ENCODE measurements at places on chromosomes 13 and 19.

- DNase-seq: no peak
Measured at GRCh38 chr19:43842007-43842406, 14.9 kb downstream of the ZNF283 start.

GRCh38 chr13:111232191-111232590 lies 88.3 kb upstream of the TEX29 start:
- DNase-seq: no peak

GRCh38 chr19:53195265-53195903 lies 2.2 kb upstream of the ZNF665 start:
- peak; percentile 19 for DNase-seq

DNA sequence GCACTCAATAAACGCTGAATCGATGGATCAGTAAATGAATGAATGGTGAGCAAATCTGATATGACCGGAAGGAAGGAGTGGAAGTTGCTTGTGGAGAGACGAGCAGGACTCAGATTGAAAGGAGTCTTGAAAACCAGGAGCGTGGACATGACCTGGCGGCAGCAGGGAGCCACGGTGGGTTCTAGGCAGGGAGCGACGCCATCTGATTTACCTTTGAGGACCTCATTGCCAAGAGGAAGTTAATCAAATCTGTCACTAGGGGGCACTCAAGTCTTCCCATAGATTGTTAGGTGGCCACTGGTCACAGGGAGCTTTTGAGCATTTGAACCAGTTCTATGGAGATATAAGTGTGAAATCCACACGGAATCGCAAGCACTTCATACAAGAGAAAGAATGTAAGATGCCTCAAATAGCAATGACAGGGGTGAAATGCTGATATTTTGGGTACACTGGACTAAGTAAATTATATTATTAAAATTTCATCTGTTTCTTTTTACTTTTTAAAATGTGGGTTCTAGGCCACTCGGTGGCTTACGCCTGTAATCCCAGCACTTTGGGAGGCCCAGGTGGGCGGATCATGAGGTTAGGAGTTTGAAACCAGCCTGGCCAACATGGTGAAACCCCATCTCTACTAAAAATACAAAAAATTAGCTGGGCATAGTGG lies 9.2 kb upstream of the FBN3 start:
- DNase-seq: peak; percentile 51

- DNase-seq: no peak
Measured at GRCh38 chr19:38977445-38978325, 2.1 kb upstream of the FBXO17 start.

DNA sequence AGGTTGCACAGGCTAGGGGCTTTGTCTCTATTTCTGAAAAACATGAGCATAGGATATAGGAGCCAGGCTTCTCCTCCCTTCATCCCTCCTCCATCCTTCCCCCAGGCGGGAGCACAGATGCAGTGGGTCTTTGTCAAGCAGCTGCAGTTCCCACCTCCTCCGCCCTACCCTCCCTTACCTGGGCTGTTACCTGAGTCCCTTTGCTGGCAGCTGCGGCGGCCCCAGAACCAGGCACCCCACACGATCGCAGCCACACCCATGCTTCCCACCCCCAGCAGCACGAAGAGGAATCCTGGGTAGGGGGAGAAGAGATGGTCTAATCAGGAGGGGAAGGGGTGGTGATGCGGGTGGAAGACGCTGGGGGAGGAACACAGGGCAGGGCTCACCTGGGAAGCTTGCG lies 7.8 kb downstream of the TMIGD2 start:
- DNase-seq: no peak

DNA sequence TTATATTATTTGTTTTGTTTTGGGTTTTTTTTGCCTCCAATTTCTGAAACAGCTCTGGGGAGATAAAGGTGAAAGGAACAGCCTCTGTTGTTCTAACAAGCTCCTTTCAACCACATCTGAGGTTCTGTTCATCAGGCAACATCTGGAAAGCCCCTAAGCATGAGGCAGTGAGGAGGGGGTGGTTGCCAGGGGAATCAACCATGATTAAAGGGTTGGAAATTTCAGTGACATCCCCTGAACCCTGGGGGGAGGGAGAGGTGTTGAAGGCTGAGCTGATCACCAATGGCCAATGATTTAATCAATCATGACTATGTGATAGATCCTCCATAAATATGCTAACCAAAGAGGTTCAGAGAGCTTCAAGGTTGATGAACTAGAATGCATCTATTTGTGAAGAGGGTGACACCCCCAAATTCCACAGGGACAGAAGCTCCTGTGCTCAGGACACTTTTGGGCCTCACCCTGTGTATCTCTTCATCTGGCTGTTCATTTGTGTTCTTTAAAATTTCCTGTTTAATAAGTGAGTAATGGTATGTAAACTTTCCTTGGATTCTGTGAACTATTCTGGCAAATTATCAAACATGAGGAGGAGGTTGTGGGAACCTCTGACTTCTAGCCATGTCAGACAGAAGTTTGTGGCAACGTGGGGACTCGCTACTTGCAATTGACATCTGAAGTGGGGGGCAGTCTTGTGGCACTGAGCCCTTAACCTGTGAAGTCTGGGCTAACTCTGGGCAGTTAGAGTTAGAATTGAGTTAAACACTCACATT lies 221.3 kb downstream of the NHLRC3 start:
- no peak for DNase-seq

DNA sequence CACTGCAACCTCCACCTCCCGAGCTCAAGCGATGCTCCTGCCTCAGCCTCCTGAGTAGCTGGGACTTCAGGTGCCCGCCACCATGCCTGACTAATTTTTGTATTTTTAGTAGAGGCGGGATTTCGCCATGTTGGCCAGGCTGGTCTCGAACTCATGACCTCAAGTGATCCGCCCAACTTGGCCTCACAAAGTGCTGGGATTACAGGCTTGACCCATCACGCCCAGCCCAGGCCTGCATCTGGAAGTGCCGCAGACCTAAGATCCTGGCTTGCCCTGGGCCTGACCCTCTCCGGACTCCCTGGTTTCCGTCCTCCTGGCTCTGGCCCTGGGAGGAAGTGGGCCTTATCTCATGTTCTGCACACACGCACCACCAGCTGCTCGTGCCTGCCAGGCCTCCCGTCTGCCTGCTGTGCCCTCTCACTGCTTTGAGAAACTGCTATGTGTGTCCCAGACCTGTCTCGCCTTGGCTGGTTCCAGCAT lies 4.7 kb upstream of the PTGIR start:
- peak; percentile 28 for DNase-seq

DNA sequence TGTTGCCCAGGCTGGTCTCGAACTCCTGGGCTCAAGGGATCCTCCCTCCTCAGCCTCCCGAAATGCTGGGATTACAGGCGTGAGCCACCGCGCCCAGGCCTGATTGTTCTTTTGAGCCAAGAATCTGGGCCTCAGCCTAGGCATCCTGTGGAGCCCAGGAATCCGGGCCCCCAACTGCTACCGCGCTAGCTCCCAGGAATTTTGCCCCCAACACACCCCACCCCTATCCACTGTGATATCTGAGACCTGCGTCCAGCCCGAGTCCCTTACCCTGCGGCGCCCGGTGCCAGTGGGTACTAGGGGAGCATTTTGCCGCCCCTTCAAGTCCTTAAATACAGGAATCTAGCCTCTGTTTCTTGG lies 838 bp upstream of the MYADM start:
- DNase-seq: no peak

DNA sequence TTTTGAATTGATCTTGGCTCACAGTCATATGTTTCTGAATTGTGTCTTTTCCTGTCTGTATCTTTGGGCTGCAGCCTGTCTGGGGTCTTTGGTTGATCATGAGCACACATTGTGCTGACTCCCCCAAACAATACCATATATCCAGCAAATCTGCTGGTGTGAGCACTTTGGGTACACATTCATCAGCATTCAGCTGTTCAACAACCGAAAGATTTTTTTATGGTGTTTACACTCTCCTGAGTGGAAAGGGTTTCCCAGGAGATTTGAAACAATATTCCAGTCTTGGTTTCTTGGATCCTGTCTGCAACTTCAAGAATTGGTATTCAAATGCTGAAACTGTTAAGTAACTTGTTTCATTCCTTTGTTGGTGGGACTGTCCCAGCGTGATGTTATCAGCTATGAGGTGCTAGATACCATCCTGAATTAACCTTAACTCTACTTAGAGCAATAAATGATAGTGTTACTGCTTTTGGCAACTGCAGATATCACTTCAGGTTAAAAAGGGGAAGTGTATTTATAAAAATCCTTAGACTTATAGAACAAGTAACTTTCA lies 78.4 kb upstream of the DIAPH3 start:
- no peak for DNase-seq
